GM23248 (cell line): ENCODE measurements at places on chromosomes 2 and 18. TPM values are rescaled to one million over a fixed set of nuclear protein-coding genes. Genes with fewer than 3 reads are reported as not detected.

The KLHL14 gene
- total RNA-seq = not detected in 2 replicates

DNA sequence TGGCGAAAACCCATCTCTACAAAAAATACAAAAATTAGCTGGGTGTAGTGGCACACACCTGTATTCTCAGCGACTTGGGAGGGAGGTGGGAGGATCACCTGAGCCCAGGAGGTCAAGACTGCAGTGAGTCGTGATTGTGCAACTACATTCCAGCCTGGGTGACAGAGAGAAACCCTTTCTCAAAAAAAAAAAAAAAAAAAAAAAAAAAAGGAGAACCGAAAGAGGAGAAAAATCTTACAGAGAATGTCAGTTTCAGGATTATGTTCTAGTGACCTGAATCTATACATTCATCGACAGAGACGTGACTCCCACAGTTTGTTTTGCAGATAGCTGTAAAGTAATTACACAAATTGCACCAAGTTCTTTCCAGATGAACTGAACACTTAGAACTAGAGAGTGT lies 187.8 kb downstream of the FTCDNL1 start:
- no peaks in the 10 kb centered on the region for H3K36me3 ChIP-seq
- DNase-seq = no peak
- H3K27me3 ChIP-seq = no peaks in the 10 kb centered on the region; the same call in 1 of the 2 replicates

DNA sequence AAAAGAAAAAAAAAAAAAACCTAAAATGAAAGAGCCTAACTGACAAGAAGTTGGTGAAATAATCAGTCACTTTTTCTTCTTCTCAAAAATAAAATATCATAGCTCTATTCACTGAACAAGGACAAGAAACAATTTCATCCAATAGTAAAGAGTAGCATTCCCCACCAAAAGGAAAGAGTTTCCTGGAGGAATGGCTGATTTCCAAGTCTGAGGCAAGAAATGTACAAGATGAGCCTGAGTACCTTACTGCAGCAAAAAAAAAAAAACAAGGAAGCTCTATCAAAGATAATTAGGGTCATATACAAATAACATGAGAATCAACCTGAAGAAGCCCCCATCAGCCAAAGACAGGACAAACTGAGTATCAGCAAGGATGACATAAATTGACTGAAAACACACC lies 11.5 kb downstream of the ROCK1 start:
- H3K36me3 ChIP-seq = no peaks in the 10 kb centered on the region
- peak; percentile 35 for DNase-seq
- no peak overlapping the region for H3K4me3 ChIP-seq
- H3K27me3 ChIP-seq = no peaks in the 10 kb centered on the region
- peaks cover 5% of the 10 kb centered on the region; the same call in 1 of the 2 replicates for H3K4me1 ChIP-seq

The FOXD4L1 gene
- not detected in 2 replicates for total RNA-seq

GRCh38 chr2:239035361-239035814 lies 187.5 kb downstream of the TWIST2 start:
- DNase-seq = peak; percentile 59
- H3K36me3 ChIP-seq = no peaks in the 10 kb centered on the region
- no peak overlapping the region for H3K27ac ChIP-seq
- H3K27me3 ChIP-seq = peaks cover 9% of the 10 kb centered on the region; the same call in 1 of the 2 replicates
- H3K4me3 ChIP-seq = no peak overlapping the region
- no peaks in the 10 kb centered on the region for H3K4me1 ChIP-seq

The CCDC148 gene
- total RNA-seq = 0.13 and 0.86 TPM in 2 replicates

- DNase-seq = no peak
- no peak overlapping the region for H3K27ac ChIP-seq
- no peaks in the 10 kb centered on the region for H3K27me3 ChIP-seq
- no peak overlapping the region for H3K4me3 ChIP-seq
Observed at GRCh38 chr2:217905395-217905794, 97.4 kb downstream of the TNS1 start.

DNA sequence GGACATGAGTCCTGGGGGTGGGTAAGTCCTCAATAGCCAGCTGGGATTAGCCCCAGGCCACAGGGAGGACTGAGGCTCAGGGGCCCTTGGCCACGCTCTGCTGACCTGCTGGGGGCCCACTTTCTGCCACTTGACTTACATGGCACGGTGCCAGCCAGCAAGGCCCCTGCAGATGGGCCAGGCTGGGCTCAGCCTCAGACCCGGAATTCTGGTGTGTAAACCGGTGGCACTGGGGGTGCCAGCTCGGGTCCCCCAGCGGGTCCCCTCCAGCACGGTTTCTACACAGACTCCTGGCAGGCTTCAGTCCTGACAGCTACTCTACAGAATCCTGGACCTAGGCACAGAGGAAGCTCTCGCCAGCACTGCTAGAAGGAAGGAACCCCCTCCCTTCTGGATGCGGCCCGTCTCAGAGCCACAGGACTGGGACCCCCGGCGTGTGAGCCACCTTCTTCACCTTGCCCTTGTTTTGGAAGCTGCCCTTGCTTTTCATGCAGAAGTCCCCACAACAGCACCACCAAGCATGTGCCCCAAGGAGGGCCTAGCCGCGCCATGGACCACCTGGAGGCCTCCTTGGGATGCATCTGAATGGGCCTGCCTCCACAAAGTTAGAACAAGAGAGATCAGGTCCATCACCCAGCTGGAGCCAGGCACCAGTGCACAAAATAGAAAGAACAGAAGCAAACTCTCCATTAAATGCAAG lies 8.0 kb downstream of the HDAC4 start:
- H3K27me3 ChIP-seq = no peaks in the 10 kb centered on the region
- no peak for DNase-seq
- no peak overlapping the region for H3K4me3 ChIP-seq

The RBM43 gene
- total RNA-seq = 6.8 and 7.3 TPM in 2 replicates

DNA sequence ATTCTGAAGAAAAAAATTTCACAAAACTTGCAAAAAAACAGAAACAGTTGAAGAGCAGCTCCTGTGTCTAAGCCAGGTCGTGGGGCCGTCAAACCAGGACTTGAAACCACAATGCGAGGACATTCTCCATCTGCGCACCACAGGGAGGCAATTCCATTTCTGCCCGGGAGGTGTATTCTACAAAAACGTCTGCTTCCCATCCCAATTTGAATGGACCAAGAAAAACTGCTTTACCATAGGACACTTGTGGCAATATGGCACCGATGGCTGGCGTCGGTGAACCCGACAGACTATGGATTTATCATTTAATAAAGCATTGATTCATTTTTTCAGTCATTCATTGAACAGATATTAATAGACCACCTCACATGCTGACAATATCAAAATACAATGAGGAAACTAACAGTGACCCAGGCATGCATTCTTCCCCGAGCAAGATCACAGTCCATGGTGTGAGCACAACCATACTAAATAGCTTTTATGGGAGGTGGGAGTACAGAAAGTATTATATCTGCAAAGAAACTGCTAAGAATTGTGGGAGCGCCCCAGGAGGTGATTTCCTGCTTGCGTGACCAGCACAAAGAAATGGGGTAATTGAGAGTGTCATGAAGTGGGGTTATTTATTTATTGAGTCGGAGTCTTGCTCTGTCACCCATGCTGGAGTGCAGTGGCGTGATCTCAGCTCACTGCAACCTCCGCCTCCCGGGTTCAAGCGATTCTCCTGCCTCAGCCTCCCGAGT lies 10.5 kb upstream of the ZAP70 start:
- no peaks in the 10 kb centered on the region for H3K27me3 ChIP-seq
- no peak overlapping the region for H3K27ac ChIP-seq
- no peaks in the 10 kb centered on the region for H3K36me3 ChIP-seq
- H3K4me1 ChIP-seq = no peaks in the 10 kb centered on the region
- no peak overlapping the region for H3K4me3 ChIP-seq
- DNase-seq = no peak

GRCh38 chr18:1994471-1994870 lies 576.8 kb downstream of the METTL4 start:
- no peaks in the 10 kb centered on the region for H3K4me1 ChIP-seq
- H3K4me3 ChIP-seq = no peak overlapping the region
- no peak for DNase-seq
- H3K36me3 ChIP-seq = no peaks in the 10 kb centered on the region

The C2orf15 gene
- not detected in 2 replicates for total RNA-seq

DNA sequence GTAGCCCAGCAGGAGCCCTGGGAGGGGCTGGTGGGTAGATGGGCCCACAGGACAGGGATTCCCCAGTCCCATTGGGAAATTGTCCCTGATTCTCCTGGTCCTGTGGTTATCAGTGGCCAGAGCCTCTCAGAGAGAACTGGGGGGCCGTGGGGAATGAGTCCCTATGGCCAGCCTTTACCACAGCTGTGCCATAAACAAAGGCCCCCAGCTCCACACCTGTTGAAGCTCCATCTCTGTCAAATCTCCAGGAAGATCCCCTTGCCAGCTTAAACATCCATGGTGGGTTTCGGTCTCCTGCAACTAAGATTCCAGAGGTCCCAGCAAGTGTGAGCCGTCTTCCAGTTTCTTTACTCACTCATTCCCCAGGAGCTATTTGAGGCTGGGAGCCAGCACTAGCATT lies 897.1 kb downstream of the LRRTM4 start:
- no peak overlapping the region for H3K4me3 ChIP-seq
- no peaks in the 10 kb centered on the region for H3K36me3 ChIP-seq
- H3K4me1 ChIP-seq = no peaks in the 10 kb centered on the region

The OTX1 gene
- total RNA-seq = 0.25 TPM in 1 of 2 replicates, not detected in the other

DNA sequence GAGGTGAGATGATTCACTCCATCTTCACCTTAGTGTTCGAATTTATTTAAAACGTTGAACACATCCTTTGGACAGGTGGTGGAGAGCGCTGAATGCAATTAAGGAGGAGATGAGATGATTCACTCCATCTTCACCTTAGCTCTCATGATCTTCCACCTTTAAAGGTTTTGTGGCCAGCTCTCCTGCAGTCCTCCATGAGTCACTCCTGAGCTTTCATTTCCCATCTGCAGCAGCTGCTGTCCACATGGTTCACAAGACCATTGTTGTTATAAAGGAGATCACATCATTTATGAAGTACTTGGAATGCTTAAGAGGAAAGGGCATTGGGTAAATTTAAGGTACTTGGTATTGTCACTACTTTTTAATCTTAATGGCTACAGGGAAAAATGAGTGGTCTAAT lies 298.5 kb downstream of the PAX3 start:
- no peaks in the 10 kb centered on the region for H3K36me3 ChIP-seq
- no peaks in the 10 kb centered on the region; the same call in 1 of the 2 replicates for H3K27me3 ChIP-seq
- no peak overlapping the region for H3K4me3 ChIP-seq
- no peak overlapping the region for H3K27ac ChIP-seq

DNA sequence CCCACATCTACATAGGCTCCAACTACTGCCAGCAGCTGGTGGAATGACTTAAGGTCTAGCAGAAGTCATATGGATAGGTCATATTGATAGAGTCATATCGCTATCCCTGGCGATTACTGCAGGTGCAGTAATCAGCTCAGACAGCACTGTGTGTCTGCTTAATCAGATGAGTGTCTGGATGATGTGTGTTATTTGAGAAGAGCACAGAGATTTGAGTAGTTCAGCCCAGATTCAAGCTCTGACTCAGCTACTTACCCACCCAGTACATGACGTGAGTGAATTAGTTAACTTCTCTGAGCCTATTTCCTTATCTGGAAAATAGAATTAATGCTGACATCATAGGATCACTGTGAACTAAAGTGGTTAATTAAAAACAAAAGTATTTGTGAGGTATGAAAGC lies 78.9 kb downstream of the EHD3 start:
- DNase-seq = peak; percentile 66
- H3K4me3 ChIP-seq = no peak overlapping the region
- H3K36me3 ChIP-seq = no peaks in the 10 kb centered on the region
